ENCODE measurements at places on chromosomes 5 and 9.

DNA sequence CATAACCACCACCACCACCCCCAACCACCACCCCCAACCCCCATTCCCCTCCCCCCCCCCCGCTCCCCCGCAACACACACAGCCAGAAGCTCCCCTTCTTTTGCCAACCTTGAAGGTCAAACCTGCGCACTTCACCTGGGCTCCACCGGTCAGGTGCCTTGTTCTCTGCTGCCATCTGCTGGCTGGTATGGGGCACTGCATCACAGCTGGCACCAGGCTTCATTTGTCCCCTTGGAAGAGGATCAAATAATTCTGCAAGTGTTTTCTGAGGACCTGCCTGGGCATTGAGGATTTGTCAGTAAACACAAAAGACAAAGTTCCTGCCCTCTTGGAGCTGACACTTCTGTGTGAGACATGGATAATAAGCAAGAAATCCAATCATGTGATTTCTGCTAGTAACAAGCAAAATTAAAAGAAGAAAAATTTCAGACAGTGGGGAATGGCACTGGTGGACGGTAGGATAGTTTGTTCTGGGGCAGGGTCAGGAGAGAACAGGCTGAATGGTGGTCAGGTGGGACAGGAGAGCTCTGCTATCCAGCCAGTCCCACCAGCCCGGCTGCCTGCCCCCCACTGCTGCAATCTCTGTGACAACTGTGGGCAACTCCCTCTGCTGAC is 55.6 kb upstream of the LMX1B start:
- DNase-seq: peak; percentile 63

DNA sequence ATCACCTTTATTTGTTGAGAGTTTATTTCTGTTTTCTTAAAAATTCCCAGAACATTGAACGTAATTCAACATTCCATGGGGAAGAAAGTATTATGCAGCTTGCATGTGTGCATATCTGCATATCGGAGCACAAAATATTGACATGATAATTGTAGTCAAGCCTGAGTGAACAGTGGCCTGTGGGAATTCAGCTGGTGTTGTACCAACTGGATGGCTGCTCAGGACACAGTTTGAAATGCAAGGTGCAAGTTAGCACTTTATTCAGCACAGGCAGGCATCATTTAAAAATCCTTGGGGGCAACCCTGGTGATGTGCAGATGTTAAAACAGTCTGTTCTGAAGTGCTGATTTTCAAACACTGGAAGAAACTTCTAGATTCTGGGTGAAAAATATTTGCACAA is 82.4 kb downstream of the CNTLN start:
- no peak for DNase-seq

GRCh38 chr5:61123145-61123544 is 39.1 kb downstream of the SMIM15 start:
- no peak for DNase-seq

DNA sequence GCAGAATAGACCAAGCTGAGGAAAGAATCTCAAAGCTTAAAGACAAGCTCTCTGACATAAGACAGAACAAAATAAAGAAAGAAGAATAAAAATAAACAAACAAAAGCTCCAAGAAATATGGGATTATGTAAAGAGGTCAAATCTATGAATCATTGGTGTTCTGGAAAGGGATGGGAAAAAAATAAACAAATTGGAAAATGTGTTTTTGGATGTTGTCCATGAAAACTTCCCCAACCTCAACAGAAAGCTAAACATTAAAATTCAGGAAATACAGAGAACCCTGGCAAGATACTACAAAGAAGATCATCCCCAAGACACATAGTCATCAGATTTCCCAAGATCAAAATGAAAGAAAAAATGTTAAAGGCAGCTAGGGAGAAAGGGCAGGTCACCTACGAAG is 662.0 kb upstream of the CDH18 start:
- DNase-seq: no peak

DNA sequence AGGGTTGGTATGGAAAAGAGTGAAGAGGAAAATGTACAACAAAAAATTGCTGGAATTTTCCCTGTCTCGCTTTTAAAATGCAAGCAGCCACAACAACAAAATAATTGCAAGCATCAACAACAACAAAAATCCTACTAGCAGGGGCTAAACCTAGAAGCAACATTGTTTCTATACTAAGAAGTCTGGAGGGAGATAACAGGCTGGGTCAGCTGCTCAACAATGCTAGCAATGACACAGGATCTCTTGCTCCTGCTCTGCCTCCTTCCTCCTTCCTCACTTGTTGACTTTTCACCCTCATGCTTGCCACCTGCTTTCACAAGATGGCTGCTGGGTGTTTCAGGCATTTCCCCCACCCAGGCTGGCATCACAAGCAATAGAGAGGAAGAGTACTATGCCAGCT is 7.6 kb upstream of the AOPEP start:
- no peak for DNase-seq

DNA sequence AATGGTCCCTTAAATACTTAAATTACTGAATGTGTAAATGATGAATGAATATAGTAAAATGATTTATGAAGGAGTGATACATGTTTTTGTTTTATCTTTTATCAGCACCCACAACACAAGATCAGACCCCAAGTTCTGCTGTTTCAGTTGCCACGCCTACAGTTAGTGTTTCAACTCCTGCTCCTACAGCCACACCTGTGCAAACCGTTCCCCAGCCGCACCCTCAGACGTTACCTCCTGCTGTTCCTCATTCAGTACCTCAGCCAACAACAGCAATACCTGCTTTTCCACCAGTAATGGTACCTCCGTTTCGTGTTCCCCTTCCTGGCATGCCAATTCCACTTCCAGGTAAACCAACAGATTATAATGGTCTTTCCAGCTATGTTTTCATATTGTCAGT is 16.3 kb downstream of the TCERG1 start:
- no peak for DNase-seq

GRCh38 chr5:27172693-27173092 is 134.3 kb upstream of the CDH9 start:
- no peak for DNase-seq

- no peak for DNase-seq
These were observed 23.6 kb upstream of the SARDH start for GRCh38 chr9:133761641-133762248.

DNA sequence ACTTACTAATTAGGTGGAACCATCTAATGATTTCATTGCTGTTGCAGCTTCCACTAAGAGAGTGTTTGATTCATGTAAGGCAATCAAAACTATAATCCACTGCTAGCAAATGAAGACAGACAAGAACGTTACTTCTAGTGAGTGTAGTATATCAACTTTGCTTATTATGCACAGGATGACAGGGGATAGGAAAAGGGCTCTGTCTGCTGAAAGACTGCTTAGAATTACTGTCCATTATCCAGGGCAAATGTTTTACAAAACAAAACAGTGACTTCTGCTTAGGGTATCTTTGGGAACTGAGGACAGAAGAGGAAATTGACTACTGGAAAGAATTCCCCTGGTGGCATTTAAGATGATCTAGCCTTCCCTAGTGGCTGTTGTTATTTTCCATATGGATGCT is 40.2 kb downstream of the PLPPR1 start:
- DNase-seq: no peak

GRCh38 chr9:68530618-68531017 is 10.1 kb downstream of the TMEM252 start:
- no peak for DNase-seq
